ENCODE measurements at places on chromosomes 2 and 18.

GRCh38 chr18:70380915-70381896 lies 92.4 kb downstream of the SOCS6 start:
- DNase-seq: no peak

DNA sequence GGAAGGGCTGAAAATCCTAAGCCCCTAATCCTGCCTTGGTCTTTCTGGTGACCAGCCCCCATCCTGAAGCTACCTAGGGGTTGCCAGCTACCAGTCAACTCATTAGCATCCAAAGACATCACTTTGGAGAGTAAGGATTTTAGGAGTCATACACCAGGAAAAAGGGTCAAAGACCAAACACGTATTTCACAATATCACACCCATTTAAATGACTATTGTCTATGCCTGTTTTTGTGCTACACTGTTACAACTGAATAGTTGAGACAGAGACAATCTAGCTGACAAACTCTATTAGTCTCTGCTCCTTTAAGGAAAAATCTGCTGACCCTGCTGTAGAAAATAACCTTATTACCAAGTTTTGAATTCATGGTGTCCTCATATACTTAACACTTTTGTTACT lies 21.0 kb upstream of the RBBP8 start:
- DNase-seq: no peak

- no peak for DNase-seq
Measured at GRCh38 chr18:8499810-8500675, 109.2 kb upstream of the RAB12 start.

- DNase-seq: no peak
Measured at GRCh38 chr2:67670747-67671183, 273.6 kb downstream of the ETAA1 start.

GRCh38 chr18:9017905-9018227 lies 84.6 kb upstream of the NDUFV2 start:
- DNase-seq: no peak

DNA sequence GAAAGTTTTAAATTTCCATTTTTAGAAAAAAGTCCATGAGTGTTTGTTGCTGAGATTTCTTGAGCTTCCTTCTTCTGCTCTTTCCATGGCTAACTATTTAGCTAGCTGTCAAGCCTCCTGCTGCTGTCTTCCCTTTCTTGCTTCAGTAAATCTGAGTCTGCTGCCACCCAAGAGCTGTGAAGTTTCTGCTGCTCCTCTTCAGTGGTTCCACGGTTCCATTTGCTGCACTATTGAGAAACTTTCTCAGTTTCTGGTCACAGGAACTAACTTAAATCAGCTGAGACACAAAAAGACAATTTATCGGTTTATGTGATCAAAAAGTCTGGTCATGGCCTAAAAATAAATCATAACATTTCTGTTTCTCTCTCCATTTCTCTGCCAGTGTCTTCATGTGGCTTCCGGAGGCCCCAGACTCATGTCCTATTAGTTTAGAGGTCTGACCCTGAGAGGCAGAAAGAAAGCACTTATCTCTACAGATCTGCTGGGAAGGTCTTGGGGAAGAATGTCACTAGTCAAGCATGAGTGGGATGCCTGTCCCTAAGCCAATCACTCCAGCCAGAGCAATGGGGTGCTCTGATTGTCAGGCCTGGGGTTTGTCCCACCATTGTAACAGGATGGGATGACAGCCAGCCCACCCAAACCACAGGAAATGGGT lies 73.0 kb upstream of the ARL4C start:
- no peak for DNase-seq

- no peak for DNase-seq
Measured at GRCh38 chr2:139296672-139297209, 516.6 kb upstream of the NXPH2 start.

DNA sequence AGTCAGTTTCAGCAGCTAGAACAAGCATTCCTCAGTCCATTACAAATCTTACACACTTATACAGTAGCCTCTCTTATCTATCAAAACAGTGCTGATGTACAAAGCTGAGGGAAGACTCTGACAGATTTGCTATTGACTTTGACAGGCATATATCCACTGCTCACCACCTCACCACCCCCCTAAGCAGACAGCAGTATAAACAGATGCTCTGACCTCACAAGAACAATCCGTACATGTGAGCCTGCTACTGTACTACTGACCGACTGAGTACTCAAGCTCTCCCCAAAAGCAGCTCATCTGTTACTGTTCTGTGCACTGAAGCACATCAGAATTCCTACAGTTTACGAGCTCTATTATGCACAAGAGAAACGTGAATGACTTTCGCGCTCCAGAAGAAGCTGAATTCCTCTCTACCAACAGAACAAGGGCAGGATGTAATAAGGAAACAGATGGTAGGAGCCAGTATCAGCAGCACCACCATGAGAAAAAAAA lies 95.6 kb upstream of the PDE1A start:
- DNase-seq: no peak

Data from GF-D8 (cell line).